ENCODE measurements at places on chromosomes 12 and 14.

DNA sequence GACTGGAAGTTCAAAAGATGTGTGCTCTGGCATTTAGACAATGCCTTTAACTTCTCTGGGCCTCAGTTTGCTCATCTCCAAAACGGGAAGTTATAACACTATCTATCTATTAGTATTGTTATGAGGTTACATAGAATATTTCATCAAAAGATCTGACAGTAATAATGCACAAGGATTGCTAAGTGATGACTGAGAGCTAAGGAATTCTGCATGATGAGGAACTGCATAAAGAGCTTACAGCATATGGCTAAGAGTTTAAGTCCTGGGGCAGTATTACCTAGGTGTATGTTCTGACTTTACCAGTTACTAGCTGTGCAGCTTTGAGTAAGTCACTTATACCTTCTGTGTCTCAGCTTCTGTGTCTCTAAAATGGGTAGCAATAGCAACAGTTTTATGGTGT lies 160.1 kb upstream of the TMPO start:
- no peak for DNase-seq

DNA sequence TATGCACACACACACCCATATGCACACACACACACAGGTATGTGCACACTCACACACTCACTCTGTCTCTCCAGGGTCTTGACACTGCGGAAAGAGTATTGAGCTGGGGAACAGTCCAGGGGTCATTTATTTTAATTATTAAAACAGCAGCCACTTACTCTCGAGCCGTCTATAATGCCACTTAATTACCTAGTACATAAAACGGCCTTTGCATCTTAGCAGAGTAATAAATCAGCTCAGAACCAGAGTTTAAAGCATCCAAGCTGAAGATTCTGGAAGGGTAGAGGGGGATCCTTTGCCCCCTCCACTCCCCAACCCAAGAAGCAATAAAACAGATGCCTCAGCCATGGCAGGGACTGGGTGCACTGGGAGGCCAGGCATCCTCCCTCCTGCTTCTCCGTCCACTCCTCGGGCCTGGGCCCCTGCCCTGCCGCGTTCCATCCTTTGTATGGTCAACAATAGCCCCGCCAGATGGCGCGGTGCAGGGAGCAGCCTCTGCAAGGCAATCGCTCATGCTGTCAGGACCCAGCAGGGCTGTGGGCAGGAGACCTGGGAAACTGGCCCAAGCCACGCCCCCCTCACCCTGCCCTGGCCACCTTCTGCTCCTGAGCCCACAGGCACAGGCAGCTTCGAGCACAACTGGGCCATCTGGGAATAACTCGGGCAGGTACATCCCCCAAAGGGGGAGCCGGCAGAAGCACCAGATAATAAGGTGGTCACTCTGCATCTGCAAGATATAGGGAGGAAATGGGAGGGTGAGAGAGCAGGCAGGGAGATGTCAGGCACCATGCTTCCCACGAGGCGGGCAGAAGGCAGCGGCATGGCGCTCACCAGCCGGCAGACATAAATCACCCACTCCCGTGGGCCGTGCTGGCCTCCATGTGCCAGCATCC lies 40.9 kb downstream of the CCDC85C start:
- DNase-seq: no peak

DNA sequence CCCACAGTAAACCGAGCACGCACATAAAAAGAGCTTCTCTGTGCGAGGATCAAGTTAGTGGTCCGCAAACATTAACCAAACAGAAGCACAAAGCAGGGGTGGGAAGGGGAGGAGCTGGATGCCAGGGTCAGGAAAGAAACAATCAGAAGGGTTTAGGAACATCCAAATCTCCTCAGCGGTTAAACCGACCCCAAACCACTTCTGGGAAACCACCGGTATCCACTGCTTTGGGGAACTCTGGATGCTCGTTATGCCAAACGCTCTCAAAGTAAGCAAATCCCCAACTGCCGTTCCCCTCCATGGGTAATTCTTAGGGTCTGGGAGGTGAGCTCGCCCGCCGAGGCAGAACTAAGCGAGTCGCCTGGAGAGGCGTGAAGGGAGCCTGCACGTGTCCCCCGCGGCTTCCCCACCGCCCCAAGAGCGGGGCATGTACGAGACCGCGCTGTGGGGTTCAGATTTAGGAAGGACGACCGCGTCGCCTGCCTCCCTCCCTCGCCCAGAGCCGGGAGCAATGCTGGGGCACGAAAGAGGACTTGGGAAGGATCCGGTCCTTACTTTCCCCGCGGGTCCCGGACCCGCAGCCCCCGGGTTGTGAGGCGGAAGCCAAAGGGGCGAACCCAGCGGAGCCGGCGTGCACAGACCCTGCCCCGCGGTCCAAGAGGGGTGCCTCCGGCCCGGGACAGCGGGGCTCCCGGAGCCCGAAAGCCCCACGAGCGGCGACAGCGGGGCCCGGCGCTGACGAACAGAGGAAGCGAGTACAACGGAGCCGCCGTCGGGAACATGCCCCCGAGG lies 711 bp downstream of the SBNO1 start:
- peak; percentile 3 for DNase-seq

- no peak for DNase-seq
Measured at GRCh38 chr12:55686366-55687010, 21.2 kb downstream of the ITGA7 start.

DNA sequence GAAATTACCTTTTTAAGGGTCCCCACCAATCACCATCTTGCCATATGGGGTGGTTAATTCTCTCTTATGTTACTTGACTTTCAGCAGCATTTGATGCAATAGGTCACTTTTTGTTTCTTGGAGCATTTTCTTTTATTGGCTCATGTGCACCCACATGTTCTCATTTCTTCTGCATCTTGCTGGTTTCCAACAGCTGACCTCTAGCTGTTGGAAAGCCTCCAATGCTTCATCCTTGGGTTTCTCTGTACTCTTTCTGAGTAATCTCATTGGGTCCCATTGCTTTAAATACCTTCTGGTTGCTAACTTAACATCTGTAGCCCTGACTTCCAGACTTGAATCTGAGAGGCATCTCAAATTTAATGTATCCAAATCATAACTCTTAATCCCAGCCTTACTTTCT lies 116.8 kb downstream of the CRADD start:
- DNase-seq: no peak

GRCh38 chr12:49708851-49709250 lies 1.6 kb upstream of the FMNL3 start:
- no peak for DNase-seq

GRCh38 chr14:58752289-58752688 lies 114.5 kb downstream of the DACT1 start:
- DNase-seq: no peak

GRCh38 chr12:106074361-106074705 lies 64.4 kb downstream of the NUAK1 start:
- DNase-seq: no peak

DNA sequence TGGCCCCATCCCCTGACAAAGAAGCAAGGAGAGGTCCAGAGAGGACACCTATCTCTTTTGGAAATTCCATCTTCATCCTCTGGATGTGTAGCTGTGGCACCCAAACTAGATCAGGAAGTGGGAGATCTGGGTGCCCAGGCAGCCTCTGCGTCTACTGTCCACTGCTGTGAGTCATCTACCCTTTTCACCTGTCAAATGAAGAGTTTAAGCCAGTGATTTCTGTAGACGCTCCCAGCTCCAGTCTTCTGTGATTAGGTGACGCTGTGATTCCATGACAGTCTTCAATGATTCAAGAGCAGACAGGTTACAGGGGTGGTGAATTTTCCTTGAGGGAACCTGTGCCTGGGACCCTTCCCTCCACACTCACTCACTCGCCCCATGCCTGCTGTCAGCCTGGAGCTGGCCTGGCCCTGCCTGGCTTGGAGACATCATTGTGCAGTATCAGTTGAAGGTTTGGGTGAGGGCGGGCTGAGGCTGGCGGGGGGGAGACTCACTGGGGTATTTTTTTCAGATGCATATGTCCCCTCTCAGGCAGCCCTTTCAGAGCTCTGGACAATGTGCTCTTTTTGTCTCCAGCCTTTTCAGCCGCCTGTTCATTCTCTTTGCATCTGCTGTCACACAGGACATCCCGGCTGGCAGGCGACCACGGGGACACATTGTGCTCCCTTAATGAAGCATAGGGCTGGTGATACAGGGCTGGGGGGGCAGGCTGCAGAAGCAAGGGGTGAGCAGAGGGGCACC lies 56.8 kb upstream of the PARP11 start:
- no peak for DNase-seq

Data from stimulated activated CD8-positive, alpha-beta memory T cell treated with anti-CD3 and anti-CD28 coated beads, Interleukin-4, amount 100 ng/mL, for 1 hour (primary cell).